ENCODE measurements at places on chromosomes 6 and 20. TPM values are rescaled to one million over a fixed set of nuclear protein-coding genes. Genes with fewer than 3 reads are reported as not detected.

The BCAS1 gene
- not detected for total RNA-seq

The RNF5 gene
- total RNA-seq: 23.9 TPM

The SCUBE3 gene
- total RNA-seq: 3.4 TPM

The MOG gene
- total RNA-seq: not detected

The GPLD1 gene
- 2.2 TPM for total RNA-seq

The CALHM4 gene
- not detected for total RNA-seq

The RNF182 gene
- 0.13 TPM for total RNA-seq

Measured in articular chondrocyte of knee joint (primary cell).